ENCODE measurements at places on chromosomes 6 and 20.

GRCh38 chr6:119426619-119427018, 77.1 kb upstream of the MAN1A1 start:
- no peak for DNase-seq

GRCh38 chr6:158907931-158908330, 88.8 kb upstream of the EZR start:
- DNase-seq, result no peak

- no peak for DNase-seq
Observed at GRCh38 chr20:35592339-35592974, 23.2 kb upstream of the SPAG4 start.

GRCh38 chr6:33410711-33411631, at the start of gene PHF1:
Gene PHF1 (plus strand): TSS chr6:33411014. CDS start chr6:33412264, 1,250 bp downstream.
- peak; percentile 71 for DNase-seq

DNA sequence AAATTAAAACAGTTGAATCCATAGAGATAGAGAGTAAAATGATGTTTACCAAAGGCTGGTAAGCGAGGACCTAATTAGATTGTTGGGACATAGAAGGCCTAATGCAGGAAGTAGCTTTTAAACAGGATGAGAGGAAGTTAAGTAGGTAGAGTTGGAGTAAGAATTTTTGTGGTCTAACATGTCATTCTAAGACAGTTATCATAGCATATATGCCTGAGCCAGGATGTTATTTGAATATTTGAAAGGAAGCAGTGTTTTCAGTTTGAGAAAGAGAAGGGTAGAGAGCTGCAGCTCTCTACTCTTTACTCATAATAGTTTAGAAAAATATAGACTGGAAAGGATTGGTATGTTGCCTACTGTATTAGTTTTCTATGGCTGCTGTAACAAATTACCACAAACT, 121.6 kb downstream of the MEI4 start:
- DNase-seq, result no peak

GRCh38 chr20:38751360-38751976, 3.2 kb downstream of the ACTR5 start:
- no peak for DNase-seq

DNA sequence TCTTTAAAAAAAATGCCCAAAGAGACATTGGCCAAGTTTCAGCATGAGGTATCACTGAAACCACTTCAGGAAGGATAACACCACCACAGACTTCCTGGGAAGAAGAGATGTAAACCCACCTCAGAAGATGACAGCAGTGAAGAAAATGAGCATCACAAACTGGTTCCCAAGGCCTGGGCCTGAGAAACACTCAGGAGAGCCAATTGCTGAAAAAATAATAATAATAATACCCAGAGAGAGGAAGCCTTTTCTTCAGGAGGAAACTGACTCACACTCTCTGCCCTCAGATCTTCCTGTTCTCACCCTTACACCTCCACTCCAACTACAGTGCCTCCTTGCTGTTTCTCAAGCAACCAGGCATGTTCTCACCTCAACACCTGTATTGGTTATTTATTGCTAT, 68.1 kb upstream of the MAFB start:
- no peak for DNase-seq

- DNase-seq, result no peak
Observed at GRCh38 chr6:124947971-124948451, 14.2 kb upstream of the RNF217 start.

- no peak for DNase-seq
Observed at GRCh38 chr6:37321101-37321500, 32.7 kb upstream of the RNF8 start.

DNA sequence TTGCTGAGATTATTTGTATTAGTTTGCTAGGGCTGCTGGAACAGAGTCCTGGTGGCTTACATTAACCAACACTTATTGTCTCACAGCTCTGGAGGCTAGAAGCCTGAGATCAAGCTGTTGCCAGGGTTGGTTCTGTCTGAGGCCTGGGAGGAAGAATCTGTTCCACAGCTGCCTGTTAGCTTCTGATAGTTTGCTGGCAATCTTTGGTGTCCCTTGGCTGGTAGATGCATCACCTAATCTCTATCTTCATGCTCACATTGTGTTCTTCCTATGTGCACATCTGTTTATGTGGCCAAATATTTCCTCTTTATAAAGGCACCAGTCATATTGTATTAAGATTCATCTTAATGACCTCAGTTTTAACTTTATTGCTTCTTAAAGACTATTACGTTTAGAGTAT, 19.5 kb downstream of the SF3B5 start:
- DNase-seq, result no peak

GRCh38 chr20:58851221-58851968, 693 bp upstream of the GNAS-AS1 start:
- DNase-seq, result no peak

DNA sequence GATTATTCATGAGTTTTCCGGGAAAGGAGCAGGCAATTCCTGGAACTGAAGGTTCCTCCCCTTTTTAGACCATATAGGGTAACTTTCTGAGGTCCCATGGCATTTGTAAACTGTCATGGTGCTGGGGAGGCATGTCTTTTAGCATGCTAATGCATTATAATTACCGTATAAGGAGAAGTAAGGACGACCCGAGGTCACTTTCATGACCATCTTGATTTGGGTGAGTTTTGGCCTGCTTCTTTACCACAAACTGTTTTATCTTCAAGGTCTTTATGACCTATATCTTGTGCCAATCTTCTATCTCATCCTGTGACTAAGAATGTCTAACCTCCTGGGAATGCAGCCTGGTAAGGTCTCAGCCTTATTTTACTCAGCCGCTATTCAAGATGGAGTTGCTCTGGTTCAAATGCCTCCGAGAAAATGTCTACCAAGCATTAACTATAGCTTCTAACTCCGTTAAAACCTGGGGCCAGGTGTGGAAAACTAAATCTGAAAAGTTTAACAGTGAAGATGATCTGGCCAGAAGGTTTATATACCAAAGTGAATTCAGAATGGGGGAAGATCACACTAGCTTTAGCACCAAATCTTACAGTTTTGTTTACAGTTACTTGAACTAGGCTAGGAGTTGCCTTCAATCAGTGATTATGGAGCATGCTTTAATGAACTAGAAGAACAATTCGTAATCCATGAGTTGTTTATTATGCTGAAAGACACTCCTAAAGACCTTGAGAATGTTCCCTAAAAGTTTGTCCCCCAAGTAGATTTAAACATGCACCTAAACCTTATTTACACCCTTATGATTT, 80.0 kb upstream of the TOP1 start:
- no peak for DNase-seq

DNA sequence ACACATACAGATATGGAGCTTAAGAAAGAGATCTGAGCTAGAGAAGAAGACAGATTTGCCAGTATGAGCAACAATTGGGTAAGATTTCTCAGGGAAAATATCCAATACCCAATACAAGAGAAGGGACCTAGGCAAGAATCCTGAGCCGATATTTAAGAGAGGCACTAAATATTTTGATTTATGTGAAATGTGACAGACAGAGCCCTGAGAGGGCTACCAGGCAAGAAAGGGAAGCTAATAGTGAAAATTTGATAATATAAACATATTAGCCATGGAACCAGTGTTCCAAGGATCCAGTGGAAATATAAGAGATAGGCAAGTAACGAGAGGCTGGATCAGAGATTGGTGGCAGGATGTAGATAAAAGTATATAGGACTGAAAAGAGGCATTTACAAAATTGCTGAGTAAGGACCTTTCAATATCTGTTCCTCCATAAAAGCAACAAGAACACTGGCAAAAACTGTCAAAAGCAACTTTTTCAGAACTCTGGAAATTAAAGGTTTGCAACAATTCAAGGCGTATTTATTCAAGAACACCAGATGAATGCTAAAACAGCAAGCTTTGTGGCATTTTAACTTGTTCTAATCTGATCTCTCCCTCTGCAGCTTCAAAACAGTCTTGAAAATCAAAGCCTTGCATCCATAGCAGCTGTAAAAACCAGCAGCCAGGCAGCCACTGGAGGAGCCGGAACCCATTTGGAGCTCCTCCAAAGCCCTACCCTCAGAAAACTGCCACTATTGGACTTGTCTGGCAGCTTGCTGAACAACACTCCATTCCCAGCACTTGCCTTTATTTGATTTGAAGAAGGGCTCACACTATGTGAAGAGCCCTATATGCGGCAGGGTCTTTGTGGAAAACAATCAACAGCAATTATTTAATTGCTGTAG, 58.8 kb downstream of the REV3L start:
- no peak for DNase-seq

- DNase-seq, result peak; percentile 42
Observed at GRCh38 chr6:170553534-170554012, 466 bp upstream of the PSMB1 start.
